ENCODE measurements at places on chromosomes 3 and 15.

- no peak for DNase-seq
Observed at GRCh38 chr15:34861214-34861613, 65.9 kb upstream of the ACTC1 start.

DNA sequence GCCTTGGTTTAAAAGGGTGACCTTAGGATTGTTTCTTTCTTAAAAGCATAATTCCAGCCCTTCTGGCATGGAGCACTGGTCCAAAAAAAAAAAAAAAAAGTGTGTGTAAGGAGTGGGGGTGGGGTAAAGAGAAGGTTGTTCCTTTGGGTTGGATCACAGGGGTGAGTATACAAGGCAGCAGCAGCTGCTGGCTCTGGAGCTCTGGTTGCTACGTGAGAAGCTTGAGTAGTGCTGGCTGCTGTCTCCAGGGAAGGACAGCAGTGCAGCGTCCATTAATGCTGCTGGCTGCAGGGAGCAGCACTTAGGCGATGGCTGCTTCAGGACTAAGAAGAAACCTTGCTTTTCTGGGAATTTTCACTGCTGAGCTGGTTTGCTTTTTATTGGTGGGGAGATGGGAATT, 2.3 kb downstream of the SETD5 start:
- peak; percentile 92 for DNase-seq

- DNase-seq = no peak
Observed at GRCh38 chr3:195609229-195609628, 25.5 kb upstream of the APOD start.

DNA sequence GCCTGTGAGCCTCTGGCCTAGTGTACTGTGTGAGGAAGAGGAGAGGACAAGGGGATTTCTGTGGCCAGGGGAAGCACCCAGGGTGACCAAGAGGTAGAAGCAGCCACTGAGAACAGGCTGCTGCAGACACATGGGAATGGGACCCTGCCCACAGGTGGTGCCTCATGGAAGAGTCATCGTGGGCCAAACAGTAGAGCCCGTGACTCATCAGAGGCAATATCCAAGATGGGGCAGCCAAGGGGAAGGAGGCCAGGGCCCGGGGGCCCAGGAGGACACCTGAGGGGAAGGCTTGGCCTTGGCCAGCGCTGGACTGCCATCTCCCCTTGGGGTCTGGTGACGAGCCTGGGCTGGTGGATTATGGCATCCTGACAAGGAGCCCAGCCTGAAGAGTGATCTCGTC, 275.0 kb upstream of the LYSMD4 start:
- no peak for DNase-seq

DNA sequence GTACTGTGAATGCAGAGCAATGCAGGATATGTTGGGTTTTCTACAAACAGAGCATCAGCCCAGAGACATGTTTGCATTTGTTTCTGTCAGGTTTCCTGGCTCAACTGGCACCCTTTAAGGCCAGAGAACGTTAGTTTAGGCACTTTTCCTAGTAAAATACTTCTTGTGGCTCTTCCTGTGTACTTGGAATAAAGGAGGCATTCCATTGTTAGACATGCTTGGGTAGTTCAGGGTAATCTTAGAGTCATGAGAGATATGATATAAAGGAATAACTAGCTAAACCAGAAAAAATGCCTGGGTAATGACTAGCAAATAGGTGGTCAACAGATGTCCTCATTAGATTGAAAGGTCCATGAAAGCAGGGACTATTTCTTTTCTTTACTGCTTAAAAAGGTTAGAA, 60.4 kb upstream of the RBM5 start:
- DNase-seq = peak; percentile 11

- no peak for DNase-seq
Observed at GRCh38 chr3:14268897-14269296, 90.3 kb downstream of the LSM3 start.

- peak; percentile 40 for DNase-seq
Observed at GRCh38 chr15:60576044-60576443, 97.1 kb upstream of the ICE2 start.

Data from amniotic epithelial cell (primary cell).